ENCODE measurements at places on chromosomes 1 and 21.

- no peak for DNase-seq
Observed at GRCh38 chr1:112583366-112583765, 35.6 kb downstream of the ST7L start.

DNA sequence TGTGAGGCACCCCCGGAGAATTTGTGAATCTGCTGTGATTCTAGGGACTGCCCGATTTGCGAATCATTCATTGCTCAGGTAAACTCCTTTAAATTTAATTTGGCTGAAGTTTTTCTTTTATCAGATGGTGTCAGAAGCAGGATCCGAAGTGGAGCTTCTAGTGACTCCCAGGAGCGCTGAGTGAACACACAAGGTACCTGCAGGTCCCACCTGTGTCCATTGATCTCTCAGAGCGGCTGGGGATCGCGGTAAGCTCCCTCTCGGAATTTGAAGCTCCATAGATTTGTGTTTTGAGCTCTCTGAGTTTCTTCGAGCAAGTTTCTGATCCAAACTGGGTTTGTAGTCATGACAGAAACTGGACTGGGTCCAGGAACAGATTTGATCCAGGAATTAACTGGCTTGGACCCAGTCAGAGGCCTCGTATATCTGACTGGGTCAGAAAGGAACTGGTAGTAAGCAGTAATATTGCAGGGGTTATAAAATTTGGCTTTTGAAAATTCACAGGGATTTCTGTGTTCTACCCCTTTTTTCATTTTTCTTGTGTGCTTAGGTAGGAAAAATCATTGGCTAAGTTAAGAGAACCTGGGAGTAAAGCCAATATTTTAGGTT lies 56.2 kb upstream of the EDEM3 start:
- no peak for DNase-seq

- peak; percentile 4 for DNase-seq
Observed at GRCh38 chr1:82775406-82776000, 974.8 kb downstream of the ADGRL2 start.

DNA sequence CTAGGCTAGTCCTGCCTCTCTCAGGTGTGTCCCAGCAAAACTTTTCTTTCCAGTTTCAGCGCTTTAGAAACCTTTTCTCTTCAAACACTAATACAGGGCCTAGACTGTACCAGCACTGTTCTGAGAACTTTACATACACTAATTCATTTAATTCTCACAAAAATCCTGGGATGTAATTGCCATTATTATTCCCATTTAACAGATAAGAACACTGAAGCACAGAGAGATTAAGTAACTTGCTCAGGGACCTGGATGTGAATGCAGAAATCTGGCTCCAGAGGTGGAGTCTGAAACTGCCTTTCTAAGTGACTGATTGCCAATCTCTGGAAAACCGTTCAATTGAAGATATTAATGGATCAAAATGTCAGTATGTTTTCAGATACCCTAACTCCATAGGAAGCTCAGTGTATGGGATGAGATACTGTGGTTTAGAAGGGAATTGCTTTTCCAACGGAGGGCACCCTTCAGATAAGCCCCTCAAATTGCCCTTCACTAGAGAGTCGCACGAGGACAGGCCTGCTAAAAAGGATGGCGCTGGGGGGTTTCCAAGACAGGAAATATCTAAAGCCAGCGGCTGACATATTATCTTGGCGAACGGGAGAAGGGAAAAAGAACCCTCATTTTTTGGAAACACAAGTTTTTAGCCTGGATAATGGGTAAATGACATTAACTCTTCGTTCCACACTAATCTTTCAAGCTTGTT lies 698 bp upstream of the UCK2 start:
- no peak for DNase-seq

- DNase-seq, result no peak
Observed at GRCh38 chr1:3687504-3687903, 35.2 kb downstream of the TP73 start.

GRCh38 chr1:203521074-203521794 lies 27.3 kb downstream of the OPTC start:
- no peak for DNase-seq

DNA sequence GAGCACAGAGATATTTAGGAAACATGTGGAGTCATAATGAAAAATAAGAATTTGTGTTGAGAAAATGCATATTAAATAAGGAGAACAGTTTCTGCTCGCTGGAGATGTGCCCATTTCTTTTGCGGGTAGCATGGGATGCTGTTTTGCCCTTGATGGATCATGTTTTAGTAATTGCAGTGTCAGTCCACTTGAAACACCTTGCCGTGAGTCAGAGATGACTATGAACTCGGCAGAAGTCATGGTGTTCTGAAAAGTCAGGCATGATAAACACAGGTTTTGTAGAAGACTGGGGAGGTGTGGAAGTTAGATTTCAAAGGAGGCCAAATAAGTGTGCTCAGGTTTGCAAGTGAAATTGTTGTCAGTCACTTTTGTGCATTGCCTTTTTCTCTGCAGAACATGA lies 315.0 kb upstream of the LRRC7 start:
- no peak for DNase-seq

DNA sequence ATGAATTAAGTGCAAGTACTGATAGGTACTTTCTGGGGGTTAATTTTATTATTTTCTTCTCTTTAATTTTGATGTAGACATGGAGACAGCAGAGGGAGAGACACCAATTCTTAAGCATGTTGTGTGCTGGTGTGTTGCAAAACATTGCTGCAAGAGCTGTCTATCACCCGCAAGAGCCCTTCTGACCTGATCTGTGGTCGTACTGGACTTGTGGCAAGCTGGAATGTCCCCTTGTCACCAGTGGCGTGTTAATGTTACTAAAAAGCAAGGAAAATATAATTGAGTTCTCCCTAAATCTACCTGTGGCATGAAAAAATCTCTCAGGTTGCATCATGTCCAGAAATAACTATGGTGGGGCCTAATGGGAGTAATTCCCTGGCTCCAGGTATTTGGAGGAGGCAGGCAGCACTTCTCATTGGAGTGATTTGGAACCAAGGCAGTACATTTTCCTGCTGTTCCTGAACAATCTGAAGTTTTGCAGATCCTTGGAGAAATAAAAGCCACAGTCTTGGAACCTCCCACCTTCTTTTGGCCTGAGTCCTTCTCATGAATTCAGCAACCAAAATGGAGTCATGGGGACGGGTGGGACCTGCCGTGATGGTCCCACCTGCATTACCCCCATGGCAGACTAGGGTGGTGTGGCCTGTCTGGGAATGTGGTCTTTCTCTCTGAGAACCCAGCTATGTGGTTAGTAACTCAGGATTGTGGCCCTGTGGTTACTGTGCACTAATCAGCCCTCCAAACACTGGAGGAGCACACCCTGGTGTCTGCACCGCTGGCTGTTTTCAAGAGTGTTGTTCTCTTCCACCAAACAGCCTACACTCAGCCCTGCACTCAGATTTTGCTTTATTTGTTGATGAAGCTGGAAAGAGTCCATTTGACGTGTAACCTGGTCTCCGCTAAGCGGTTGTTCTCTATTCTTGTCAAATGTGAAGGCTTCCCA lies 57.4 kb downstream of the GALNT2 start:
- no peak for DNase-seq

- DNase-seq, result no peak
Observed at GRCh38 chr1:114669562-114670082, at the start of gene DENND2C. Gene DENND2C, minus strand, starts transcription at chr1:114670049. Its CDS starts 44,065 bp downstream, at chr1:114625984.

DNA sequence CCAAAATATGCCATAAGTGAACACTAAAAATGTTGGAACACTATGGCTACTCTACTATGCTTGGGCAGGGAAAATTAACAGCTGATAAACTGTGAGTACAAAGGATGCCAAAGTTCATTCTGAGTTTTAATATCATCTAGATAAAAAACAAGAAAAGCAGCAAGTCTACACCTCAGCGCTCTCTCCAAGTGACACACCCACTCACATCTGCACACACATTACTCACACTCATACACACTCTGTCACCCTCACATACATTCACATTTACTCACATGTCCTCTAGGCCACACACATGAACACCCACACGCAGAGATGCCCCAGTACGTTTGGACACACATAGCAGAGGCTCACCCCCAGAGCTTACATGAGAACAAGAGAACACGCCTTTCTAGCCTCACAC lies 87.3 kb upstream of the RAB4A start:
- DNase-seq, result no peak

GRCh38 chr1:161098210-161099068 lies at the start of gene KLHDC9:
Gene KLHDC9, plus strand, starts transcription at chr1:161098361. Its CDS starts 175 bp downstream, at chr1:161098536.
- DNase-seq, result peak; percentile 60

GRCh38 chr1:195876792-195877191 lies 731.4 kb downstream of the KCNT2 start:
- no peak for DNase-seq

- no peak for DNase-seq
Observed at GRCh38 chr1:58735586-58735985, 35.7 kb upstream of the MYSM1 start.

DNA sequence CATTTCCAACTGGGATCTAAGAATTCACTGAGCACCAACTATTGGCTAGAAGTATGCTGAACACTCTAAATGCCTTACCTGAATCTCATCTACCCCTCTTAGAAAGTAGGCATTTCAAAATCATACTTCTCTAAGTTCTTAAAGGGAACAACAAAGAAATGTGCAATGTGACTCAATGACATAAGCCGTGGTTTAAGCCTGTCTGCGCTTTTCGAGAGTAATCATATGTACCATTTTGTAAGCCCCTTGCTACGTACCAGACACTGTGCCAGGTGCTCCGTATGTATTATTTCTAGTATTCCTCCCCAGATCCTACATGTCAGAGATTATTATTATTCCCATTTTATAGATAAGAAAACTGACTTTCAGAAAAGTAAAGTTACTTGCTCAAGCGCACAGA lies 454.2 kb downstream of the SETD4 start:
- no peak for DNase-seq

DNA sequence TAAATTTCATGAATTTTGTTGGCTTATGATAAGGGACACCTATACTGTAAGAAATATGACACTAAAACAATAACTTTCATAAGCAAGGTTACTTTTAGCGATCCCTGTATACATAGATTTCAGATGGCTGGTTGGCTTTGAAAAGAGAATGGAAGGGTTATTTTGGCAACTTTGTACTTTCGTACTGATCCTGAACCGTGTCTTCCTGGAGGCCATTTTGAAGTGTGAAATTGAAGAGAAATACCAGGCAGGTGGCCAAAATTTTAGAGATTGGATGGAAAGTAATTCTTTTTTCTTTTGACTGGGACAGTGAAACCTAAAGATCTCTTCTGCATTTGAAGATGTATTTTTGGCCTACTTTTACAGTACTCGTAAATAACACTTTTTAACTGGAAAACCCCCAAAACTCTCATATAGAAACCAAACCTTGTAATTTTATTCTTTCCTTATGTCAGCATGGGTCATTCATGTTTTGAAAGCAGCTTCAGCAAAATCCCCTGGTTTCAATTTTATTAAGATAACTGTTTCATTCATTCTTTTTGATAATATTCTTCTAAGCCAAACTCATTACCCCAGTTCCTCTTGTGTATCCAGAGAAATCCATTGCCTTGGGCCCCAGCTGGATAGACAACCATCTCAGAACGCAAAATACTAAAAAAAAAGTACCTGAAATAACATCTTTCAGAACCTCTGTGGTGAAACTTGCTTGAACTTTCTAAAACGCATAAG lies 38.4 kb upstream of the ZNF281 start:
- no peak for DNase-seq

DNA sequence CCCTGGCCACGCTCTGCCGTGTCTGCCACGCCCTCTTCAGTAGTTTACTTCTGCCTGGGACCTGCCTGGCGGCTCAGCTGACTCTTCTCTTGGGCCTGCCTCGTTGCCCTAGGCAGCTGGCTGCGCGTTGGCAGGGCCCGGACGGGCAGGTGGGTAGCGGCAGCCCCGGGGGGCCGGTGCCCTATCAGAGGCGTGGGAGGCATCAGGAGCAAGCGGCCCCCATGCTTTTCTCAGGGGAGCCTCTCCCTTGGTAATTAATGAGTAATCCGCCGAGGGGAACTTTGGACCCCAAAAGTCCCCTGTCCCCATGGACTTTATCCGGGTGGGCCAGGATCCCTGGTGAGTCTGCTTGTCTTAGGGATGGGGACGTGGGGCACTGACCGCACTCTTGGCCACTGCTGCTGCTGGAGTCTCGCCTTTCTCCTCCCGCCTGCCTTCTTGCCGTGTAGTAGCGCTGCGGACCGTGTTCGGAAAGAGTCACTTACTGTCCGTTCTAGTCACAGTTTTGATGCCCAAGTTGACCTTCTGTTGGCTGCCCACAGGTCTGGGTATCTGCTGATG lies 22.7 kb downstream of the SKI start:
- no peak for DNase-seq

Data from stimulated activated CD8-positive, alpha-beta memory T cell treated with anti-CD3 and anti-CD28 coated beads, Interleukin-4, amount 100 ng/mL, for 24 hours (primary cell).